ENCODE measurements at places on chromosomes 6 and 20. TPM values are rescaled to one million over a fixed set of nuclear protein-coding genes. Genes with fewer than 3 reads are reported as not detected.

Gene GNMT
- 0.32 TPM for total RNA-seq

Gene IPCEF1
- 5.6 TPM for total RNA-seq

Gene COL9A1
- total RNA-seq, result not detected

Gene ETV7
- 0.98 TPM for total RNA-seq

Gene KCNB1
- 5.1 TPM for total RNA-seq

Gene SLC22A2
- not detected for total RNA-seq

Gene DEFB124
- not detected for total RNA-seq

Gene GPX5
- total RNA-seq, result not detected

Gene TLDC2
- 1.1 TPM for total RNA-seq

Gene NOTCH4
- total RNA-seq, result 20.8 TPM

Gene WFDC8
- total RNA-seq, result not detected

Gene ASIP
- not detected for total RNA-seq

Gene CDSN
- total RNA-seq, result not detected

Gene SH3BGRL2
- total RNA-seq, result 50.9 TPM

Gene LPIN3
- total RNA-seq, result 43.2 TPM

Gene KCNK5
- total RNA-seq, result 1.8 TPM

Gene RNF144B
- 37.0 TPM for total RNA-seq

Gene TRIM10
- not detected for total RNA-seq

Gene CLVS2
- not detected for total RNA-seq

Gene HLA-DQB1
- 7.2 TPM for total RNA-seq

Gene OOEP
- 0.33 TPM for total RNA-seq

Gene WFDC12
- total RNA-seq, result not detected

Gene FYN
- total RNA-seq, result 111 TPM

Gene HM13
- total RNA-seq, result 73.7 TPM

Gene FERMT1
- under 0.01 TPM for total RNA-seq
